ENCODE measurements at places on chromosomes 4 and X.

GRCh38 chrX:77693594-77693993 lies 92.4 kb downstream of the ATRX start:
- no peak for DNase-seq

GRCh38 chrX:135295944-135296305 lies 13.4 kb upstream of the ETDC start:
- no peak for DNase-seq

DNA sequence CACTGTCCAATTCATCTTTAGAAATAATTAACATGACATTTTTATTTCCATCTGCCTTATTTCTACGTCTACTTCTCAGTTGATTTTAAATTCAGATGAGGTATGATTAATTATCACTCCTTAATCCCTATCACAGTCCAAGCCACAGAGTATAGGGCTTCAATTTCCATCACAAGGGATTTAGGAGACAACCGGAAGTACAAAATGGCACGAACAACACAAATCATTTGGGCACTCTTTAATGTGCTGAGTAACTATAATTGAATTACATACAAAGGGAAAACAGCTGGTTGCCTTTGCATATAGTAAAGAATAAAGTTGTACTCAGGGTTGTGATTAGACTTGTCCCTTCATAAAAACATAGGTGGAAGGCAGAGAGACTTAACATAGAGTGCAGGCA lies 290.4 kb upstream of the MAGEB16 start:
- DNase-seq = no peak

DNA sequence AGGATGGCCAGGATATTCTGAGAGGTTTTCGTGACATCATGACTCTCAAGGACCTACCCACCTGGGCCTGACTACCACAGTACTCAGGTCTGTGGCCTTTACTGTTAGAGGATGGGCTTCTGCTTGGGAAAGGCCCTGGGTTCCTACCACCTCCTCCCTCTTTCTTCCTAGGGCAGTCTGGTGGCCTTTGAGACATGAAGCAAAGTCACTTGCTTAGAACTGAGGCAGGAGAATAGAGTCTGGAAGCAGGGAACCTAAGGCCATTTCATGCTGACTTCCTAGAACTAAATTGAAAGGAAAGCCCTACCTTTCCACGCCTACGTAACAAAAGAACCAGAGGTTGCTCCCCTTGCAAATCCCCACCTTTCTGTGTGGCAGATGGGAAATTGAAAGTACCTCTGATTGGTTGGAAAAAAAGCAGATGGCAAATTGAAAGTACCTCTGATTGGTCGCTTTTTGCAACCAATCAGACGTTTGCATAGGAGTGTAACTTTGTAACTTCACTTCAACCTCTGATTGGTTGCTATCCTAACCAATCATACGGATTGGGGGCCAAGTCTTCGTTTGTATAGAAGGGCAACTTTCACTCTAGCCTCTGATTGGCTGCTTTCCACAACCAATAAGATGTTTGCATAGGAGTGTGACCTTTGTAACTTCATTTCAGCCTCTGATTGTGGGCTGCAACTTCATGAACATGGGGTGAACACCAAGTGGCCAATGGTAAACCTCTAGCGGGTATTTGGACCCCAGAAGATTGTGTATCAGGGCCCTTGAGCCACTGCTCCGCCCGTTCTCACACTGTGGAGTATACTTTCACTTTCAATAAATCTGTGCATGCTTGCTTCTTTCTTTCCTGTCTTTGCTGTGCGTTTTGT lies 9.9 kb upstream of the AKAP14 start:
- DNase-seq = peak; percentile 35

- DNase-seq = peak; percentile 20
These were observed 947.7 kb upstream of the SLIT2 start for GRCh38 chr4:19304028-19304427.

DNA sequence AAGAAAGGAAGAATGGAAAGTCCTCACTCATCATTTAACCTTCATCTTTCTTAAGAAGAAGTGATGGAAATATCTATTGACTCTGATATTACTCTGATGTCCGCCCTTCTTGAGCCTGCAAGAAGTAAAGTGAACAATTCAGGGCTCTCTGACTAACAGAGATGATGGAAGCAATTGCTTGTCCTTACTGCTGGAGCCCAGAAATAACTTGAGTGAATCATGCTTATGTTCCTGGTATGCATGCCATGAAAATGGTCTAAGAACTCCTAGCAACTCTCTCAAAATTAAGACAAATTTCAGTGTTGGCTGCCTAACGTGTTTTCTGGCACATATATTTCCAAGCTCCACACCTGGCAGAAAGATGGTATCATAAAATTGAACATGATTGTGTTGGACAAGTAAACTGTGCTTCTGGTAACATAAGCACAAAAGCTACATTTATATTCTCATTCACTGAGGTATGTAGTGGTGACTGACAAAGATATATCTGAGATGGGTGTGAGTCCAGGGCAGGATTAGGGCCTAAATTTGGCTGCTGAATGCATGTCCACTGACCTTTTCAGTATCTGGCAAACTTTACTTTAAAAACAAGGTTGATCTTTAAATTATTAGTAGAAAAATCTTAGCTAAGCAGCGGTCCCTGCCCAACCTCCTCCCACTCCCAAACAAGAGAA lies 109.2 kb upstream of the OTUD4 start:
- peak; percentile 26 for DNase-seq

DNA sequence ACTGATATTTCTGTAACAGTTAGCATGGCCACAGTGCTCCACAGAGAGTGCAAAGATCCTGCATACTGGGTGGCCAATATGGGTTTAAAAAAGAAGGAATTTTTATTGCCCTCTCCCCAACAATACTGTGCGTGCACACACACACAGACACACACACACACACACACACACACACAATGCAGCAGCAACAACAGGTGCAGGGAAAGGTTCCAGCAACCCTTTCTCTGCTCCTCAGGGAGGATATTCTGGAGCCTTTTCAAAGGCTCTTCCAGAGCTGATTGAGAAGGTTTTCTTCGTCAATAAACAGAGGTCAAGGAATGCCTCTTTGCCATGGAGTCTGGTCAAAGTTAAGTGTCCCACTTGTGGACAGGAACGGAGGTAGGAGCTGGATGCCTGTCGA lies 84.8 kb upstream of the ZFP42 start:
- no peak for DNase-seq

DNA sequence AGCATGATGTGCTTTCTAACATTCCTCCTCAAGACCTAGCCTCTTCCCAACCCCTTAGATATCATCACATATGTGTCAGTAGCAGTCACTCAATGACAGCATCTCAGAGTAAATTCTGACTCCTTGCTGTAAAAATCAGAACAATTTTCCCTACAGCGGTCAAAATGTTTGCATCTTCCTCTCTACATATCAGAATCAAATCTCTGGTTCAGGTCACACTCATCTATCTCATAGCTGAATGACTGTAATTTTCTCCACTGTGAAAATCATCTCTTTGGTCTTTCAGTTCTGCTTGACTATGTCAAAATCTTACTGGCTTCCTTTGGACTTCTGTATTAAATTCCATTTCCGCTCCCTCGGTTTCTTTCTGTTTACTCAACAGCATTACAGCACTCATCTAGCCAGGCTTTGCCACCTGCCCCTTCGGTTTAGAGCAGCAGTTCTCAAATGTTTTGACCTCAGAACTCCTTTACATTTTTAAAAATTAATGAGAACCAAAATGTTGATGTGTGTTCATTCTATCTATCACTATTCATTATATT lies 57.3 kb downstream of the AGA start:
- DNase-seq = no peak

DNA sequence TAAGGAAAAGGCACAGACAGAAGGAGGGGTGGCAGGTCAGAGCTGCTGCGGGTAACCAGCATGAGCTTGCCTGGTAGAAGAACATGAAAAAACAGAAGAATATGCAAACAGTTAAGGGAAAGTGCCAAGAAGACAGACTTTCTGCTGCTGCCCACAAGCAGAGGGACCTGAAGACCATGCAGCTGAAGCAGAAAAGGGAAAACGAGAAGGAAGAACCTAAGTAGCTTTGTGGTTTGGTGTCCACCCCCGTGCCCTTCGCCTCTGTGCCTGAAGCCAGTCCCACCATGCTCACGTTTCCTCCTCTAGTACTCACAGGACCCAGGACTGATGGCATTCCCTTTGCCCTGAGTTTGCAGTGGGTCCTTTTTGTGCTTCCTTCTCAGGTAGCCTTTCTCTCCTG lies 62.8 kb downstream of the UBA6 start:
- DNase-seq = no peak

GRCh38 chr4:89506866-89507491 lies 199.4 kb upstream of the GPRIN3 start:
- DNase-seq = peak; percentile 26
